ENCODE measurements at places on chromosomes 7 and 10.
A peak's percentile ranks its signal among the peaks of the same experiment; 100 is the strongest.

DNA sequence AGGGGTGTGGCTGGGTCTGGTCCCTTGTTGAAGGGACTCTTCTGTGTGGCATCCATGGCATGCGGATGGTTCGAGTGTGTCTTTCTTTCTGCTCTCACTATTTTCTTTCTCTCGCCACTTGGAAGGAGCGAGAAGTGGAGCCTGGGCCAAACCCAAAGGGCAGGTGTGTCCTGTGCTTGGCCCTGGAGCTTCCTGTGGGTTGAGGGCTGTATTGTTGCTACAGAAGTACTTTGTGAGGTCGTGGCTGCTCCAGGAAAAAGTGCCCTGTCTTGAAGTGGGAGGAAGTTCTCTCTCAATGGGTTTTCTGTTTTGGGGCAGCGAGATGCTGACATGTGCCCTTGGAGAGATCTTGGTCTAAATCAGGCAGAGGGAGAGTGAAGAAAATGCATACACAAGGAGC lies 72.0 kb downstream of the DOCK1 start:
- no peak for DNase-seq

DNA sequence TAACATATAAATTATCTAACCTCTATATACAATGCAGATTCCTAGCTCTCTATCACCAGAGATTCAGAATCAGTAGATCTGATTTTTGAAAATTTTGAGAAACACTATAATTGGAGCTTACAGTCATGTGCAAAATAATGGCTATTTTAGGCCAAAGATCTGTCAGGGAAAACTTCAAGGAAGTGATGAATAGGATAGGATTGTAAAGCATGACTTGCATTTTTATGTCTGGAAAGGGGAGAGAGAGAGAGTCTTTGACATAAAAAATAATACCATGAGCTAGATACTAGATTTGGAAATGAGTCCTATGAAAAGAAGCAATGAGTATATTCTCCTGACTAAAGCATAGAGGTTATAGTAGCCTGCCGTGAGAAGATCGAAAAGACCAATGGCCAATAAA lies 181.1 kb downstream of the SDHAF3 start:
- no peak for DNase-seq

- DNase-seq, result no peak
Observed at GRCh38 chr7:127550247-127550646, 35.1 kb downstream of the GCC1 start.

GRCh38 chr10:62096256-62096933 lies 172.2 kb downstream of the RTKN2 start:
- no peak for DNase-seq

GRCh38 chr10:93063977-93064660 lies 3.5 kb downstream of the CYP26C1 start:
- DNase-seq, result no peak

DNA sequence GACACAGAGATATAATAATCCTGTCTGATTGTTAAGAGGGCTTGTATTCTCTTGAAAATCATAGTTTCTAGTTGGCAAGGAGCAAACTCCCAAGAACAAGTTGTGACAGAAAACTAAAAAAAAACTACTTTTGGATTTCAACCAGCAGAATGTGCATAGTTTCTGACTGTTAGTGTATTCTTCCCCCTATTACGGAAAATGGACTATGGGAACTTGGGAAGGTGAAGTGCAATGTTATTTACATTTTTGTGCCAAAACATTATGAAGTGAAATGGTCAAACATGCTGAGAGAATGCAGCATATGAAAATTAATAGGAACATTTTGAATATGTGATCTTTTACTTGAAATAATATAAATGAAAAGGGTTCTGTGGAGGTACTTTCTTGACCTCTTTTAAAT lies 660.8 kb downstream of the SUGCT start:
- no peak for DNase-seq

GRCh38 chr7:36652431-36652830 lies 71.9 kb downstream of the AOAH start:
- no peak for DNase-seq

DNA sequence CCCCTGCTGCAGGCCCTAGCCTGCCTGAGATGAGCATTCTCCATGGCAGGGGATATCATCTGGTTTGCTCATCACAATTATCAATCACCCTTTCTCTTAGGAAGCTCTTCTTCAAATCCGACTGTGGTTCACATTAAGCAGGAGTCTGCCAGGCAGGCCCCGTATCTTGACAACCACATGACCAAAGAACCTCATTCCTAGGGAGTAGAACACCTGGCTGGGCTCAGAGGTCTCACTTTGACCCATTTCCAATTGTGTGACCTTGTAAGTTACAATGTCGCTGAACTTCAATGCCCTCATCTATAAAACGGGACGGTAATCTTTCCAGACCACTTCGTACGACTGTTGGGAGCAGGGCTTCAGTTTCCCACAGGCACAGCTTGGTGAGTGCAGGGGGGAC lies 156.4 kb upstream of the PCBD1 start:
- no peak for DNase-seq

GRCh38 chr10:44300666-44301649 lies 83.9 kb downstream of the CXCL12 start:
- no peak for DNase-seq

GRCh38 chr10:38047666-38048065 lies 37.2 kb downstream of the ZNF33A start:
- DNase-seq, result no peak

- DNase-seq, result no peak
Observed at GRCh38 chr7:79872176-79872575, 262.5 kb upstream of the GNAI1 start.

GRCh38 chr7:152145853-152146466 lies 120.5 kb downstream of the GALNT11 start:
- peak; percentile 38 for DNase-seq

- DNase-seq, result no peak
Observed at GRCh38 chr7:45973725-45974532, 52.9 kb upstream of the IGFBP3 start.

DNA sequence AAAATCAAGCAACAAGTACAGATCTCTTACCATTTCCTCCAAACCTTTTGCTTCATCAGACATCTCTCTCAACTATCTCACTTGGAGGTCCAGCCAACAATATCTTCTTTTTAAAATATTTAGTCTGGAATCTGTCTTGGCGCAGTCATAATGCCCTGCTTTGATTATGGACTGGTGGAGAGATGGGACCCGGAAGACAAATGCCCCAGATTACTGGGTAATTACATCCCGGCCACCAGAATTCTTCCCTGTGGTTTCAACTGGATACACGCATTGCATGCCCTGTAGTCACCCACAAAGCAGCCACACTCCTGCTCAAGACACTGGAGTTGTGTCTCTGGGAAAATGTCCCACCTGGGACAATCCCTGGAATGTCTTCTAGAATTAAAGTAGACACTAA lies 65.5 kb downstream of the BPGM start:
- no peak for DNase-seq
